ENCODE measurements at places on chromosomes 12 and 14.

DNA sequence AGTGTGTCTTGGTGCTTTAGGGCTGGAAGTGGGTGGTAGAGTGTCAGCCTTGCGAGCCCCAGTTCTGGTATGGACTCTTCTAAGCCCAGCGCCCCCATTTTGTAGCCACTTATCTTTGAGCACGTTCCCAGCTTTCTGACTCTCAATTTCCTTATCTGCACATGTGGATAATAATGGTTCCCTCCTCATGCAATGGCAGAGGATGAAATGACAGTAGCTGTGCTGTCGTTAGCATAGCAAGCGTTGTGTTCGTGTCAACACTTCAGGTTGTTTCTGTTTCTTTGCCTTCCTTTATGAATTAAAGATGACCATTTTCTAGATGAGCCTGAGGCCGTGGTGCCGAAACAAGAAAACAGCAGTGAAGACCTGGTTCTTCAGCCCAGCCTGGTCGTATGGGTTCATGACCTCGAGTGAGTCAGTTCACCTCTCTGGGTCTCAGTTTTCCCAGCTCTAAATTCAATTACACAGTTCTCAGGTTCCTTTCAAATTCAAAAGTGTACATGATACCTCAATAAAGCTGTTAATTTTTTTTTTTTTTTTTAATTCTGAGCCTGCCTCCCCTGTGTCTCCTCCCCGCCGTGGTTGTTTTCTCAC lies 233.0 kb downstream of the SLC41A2 start:
- no peak for DNase-seq

DNA sequence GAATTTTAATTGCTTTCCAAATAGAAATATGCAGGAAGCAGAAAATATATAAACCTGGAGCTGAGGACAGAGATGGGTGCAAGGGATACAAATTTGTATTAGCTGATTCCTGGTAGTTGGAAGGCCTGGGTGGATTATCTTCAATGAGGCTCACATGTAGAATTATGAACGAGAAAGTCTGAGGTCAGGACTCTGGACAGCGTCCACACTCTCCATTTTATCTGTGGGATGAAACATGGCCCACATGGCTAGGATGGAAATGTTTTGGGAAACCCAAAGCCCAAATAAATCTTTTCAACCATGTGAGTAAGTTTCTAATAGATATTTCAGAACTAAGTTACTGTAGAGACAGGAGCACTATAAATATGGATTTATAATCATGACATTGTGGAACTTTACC lies 256.1 kb downstream of the APAF1 start:
- DNase-seq: no peak

DNA sequence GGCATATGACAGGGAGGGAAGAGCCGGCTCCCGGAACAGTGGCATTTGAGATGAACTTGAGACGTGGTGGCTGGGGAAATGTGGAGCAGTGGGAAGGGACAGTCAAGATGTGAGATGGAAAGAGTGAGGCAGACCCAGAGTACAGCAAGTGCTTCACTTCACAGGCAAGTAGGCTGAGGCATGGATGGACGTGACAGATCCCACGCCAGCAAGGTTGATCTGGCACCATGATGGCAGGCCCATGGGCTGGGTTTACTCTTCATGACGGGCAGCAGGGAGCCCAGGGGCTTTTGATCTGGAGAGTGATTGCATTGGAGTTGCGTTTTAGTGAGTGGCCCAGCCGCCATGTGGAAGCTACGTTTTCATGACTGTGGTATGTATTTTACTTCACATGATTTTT lies 17.9 kb upstream of the EML1 start:
- DNase-seq: no peak

GRCh38 chr14:50036211-50036610 lies 80.2 kb downstream of the VCPKMT start:
- DNase-seq: no peak

DNA sequence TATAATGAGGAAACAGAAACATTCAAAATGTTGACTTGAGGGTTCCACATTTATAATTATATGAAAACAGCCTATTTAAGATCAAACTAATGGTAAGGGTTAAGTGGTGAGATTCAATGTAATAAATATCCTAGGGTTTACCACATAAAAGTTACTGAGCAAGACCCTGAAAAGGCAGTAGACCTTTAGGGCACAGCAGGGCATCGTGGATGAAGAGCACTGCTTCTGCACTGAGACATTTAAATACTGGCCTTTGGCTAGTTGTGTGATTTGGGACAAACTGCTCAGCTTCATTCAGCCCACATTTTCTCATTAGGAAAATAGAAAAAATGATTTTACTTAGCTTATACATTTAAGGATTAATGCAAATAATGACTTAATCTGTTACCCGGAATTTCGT lies 42.0 kb downstream of the CNTN1 start:
- DNase-seq: no peak

- DNase-seq: no peak
These were observed 88.3 kb upstream of the PLEKHG7 start for GRCh38 chr12:92614502-92614901.

- DNase-seq: no peak
These were observed 26.9 kb downstream of the LMO3 start for GRCh38 chr12:16579041-16579440.

- no peak for DNase-seq
These were observed 34.4 kb downstream of the TTC7B start for GRCh38 chr14:90781876-90782275.

DNA sequence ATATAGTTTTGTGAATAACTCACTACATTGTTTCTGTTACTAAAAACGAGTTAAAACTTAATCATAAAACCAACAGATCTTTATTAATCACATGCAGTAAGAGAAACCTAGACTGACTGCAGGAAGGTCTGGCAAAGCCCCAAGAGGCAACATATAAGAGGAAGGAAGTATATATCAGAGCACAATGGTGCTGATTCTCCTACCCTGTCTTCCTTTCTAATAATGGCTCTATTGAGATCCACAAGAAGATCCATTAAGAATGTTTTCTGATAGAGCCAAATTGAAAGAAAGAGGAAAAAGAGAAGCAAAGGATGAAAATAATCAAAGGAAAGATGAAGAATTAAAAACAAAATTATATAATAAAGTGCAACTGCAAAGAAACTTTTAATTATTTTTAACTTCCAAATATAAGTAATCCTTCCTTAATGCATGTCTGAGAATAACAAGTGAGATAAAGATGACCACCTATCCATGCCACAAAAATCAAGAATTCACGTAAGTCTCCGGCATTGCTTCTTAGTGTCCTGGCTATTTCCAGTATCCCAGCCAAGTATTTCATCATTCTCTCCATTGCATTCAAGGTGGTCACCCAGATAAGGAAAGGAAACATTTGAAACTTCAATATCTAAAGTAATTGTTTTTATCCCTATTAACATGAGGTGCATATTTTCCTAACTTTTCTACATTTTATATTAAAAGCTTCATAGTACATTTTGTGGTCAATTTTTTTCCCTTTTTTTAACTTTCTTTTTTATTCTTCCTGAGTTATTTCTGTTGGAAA lies 62.2 kb downstream of the SOX5 start:
- DNase-seq: no peak

GRCh38 chr12:95859344-95859816 lies 628 bp downstream of the SNRPF start:
- peak; percentile 8 for DNase-seq

GRCh38 chr12:64010069-64010686 lies 165.7 kb downstream of the SRGAP1 start:
- no peak for DNase-seq

GRCh38 chr14:100474196-100474595 lies 113.0 kb downstream of the BEGAIN start:
- DNase-seq: no peak
